ENCODE measurements at places on chromosomes 1 and 21.

DNA sequence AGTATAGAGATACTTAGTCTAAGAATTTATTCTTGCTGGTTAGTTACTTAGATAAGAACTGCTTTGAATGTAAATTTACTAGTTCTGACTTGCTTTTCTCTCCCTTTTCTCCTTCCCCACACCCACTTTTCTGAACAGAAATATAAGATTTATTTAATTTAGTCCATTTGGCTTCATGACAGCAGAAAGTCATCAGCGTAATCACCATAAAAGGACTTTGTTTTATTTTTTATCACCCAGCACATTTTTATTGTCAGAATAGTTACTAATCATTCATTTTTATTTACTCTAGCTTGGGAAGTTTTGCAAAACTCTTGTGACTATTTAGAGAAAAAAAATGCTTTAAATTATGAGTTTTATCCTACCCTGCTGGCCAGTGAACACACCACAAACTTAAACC is 197.2 kb downstream of the CHRM3 start:
- no peak for DNase-seq

GRCh38 chr1:92458146-92458545 is 28.6 kb downstream of the GFI1 start:
- no peak for DNase-seq

- no peak for DNase-seq
Measured at GRCh38 chr1:39283858-39284257, 79.4 kb downstream of the MACF1 start.

- no peak for DNase-seq
Measured at GRCh38 chr1:197198911-197199310, 52.4 kb upstream of the ASPM start.

DNA sequence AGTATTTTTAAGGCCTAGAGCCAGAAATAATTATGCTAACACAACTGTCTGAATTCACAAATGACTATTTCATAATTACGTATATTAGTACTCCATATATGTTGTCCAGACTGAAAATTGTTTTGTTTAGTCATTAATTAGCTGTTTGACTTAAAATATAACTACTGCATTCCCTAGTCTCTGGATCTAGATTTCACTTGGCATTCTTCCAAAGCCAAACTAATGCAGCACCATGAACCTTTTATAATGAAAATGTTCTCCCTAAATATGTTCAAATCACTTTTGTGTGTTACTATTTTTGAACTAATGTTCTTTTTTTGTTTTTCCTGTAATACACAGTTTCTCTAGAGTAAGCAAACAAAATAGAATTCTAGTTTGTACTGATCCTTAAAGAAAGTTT is 46.1 kb downstream of the CAMTA1 start:
- DNase-seq = no peak

- DNase-seq = no peak
Measured at GRCh38 chr21:17784604-17785402, 34.4 kb downstream of the C21orf91 start.

DNA sequence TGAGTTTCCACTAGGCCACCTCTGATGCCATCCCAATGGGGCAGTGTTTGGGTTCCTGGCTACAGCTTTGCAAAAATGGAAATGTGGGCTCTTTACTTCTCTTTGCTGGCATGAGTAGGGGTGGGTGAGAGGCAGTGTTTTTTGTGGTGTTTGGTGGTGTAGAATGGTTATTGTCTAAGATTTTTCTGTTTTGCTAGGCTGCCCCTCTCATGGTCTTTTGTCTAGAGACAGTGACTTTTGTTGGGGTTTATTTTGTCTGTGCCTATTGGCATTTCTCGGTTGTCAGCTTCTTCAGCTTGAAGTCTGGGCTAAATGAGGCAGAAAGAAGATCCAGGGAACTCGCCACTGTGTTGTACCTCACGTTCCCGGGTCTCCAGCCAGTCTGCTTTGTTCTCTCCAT is 112.1 kb downstream of the CENPF start:
- DNase-seq = no peak

GRCh38 chr1:194474701-194475100 is 1288.3 kb upstream of the B3GALT2 start:
- no peak for DNase-seq

- DNase-seq = no peak
Measured at GRCh38 chr1:29849038-29849750, 612.9 kb downstream of the PTPRU start.

GRCh38 chr1:76939050-76939816 is 72.0 kb downstream of the ST6GALNAC5 start:
- DNase-seq = no peak

- DNase-seq = no peak
Measured at GRCh38 chr1:17725084-17725719, 29.9 kb upstream of the ACTL8 start.

DNA sequence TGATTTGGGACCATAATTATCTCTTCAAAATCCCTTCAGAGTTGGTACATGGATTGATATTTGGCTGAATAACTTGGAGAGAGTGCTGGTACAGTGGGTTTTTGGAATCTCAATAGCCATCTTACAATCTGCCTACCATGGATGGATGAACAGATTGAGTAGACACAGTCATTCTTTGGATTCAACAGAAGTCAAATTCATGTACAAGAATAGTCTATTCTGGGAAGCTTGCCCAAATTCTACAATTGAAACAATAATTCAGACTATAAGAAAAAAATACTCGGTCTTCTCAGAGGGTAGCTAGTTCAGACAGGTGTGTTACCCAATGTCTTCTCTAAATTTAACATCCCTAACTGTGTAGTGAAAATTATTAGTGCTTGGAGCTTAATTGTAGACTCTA is 574.0 kb downstream of the LRRIQ3 start:
- DNase-seq = no peak
